ENCODE measurements at places on chromosomes 7 and 10.

DNA sequence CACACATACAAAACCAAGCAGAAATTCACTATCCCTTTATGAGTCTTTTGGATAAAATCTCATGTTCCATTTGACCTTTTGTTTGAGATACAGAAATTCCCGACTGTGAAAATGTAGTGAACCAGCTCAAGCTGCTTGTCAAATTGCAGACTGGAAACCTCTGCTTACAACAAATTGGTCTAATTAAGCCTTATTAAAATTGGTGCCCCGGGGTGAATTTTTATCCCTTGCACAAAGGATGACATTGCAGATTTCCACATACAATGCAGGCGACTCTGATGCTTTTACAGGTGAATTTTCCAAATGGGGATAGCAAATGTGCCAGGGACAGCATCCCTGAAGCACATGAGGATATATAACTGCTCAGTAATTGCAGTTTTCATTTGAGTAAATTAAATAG lies 257.3 kb downstream of the BMPER start:
- no peak for DNase-seq

DNA sequence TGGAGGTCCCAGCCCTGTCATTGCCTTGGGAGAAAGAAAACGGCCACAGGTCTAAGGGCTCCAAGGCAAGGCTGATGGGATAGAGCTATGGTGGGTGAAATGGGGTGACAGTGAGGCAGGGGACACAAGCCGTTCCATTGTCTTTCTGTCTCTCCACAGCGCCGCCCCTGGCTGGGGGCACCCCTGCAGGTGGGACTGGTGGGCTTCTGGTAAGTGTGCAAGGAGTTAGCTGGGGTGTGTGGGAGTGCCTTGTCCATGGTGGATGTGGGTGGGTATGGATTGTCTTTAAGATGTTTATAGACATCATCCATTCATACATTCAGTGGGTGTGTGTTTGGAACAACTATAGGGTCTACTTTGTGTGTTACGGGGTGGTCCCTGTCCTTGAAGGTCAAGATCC lies 7.5 kb downstream of the SFXN3 start:
- no peak for DNase-seq

- no peak for DNase-seq
Measured at GRCh38 chr10:119595676-119596515, 868 bp downstream of the TIAL1 start.

- no peak for DNase-seq
Measured at GRCh38 chr7:134458341-134458805, 527 bp downstream of the AKR1B1 start.

Data from HuH-7 (cell line).